NCI-H2081 treated with DMSO at 0.1 percent for 48 hours (cell line): ENCODE measurements at places on chromosomes 6 and 20.

DNA sequence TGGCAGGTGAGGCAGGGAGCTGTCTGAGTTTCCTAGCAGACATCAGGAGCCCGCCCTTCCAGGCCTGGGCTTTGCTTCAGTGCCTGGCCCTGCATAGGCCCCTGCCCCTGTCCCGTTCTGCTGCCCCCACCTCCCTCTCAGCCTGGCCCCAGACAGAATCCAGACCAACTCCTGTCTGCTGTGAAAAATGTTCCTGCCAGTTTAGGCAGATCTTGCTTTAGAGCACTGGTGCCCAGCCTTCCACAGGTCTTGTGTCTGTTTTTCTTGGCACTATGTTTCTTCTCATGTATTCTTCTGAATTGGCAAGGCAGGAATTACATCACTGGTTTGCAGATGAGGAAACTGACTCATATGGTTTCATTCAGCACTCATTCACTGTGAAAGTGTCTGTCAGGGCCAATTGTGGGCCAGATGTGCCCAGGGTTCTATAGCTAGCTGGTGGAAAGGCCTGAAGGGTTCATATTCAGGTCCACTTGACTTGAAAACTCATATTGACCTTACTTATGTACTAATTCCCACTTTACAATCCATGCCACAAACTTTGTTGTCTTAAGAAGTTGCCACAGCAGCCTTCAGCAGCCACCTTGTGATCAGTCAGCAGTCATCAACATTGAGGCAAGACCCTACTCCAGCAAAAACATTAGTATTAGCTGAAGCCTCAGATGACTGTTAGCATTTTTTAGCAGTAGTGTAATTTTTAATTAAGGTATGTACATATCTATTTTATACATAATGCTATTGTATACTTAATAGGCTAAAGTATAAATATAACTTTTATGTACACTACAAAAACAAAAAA, 40.5 kb downstream of the HLA-F start:
- no peak for DNase-seq

DNA sequence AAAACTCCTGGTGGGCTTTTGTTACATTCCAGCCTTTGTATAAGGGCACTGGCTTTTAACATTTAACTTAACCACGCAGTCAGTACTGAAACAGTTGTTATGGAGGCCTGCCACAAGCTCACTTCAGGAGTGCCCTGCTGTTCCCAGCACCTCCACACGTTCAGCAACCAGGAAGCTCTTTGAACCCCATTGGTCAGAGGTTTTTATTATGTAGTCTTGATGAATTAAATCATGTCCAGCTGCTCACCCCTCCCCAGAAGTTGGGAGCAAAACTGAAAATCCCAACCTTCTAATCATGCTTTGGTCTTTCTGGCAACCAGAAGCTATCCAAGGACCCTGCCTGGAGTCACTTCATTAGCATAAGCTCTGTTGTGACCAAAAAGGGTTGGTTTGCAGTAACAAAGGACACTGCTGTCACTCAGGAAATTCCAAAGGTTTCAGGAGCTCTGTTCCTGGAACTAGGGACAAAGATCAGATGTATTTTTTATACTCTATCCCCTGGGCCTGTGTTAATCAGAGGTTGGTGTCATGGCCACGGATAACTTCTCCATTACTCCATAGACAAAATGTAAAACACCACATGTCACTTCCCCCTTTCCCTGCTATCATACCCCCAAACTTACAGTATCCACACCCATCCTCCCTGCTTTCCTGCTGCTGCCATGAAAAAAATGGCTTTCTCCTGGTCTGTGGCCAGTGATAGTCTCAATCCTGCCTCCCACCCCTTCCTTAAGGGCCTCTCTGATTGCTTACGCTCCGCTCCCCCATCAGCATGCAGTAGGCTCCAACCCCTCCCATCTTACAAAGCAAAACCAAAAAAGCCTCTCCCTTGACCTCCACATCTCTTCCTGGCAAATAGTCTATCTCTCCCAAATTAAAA, 3.1 kb downstream of the ARMC12 start:
- no peak for DNase-seq

- no peak for DNase-seq
These were observed 85.0 kb downstream of the DTD1 start for GRCh38 chr20:18672834-18673233.

- no peak for DNase-seq
These were observed 115.4 kb downstream of the INSM1 start for GRCh38 chr20:20483328-20483727.

DNA sequence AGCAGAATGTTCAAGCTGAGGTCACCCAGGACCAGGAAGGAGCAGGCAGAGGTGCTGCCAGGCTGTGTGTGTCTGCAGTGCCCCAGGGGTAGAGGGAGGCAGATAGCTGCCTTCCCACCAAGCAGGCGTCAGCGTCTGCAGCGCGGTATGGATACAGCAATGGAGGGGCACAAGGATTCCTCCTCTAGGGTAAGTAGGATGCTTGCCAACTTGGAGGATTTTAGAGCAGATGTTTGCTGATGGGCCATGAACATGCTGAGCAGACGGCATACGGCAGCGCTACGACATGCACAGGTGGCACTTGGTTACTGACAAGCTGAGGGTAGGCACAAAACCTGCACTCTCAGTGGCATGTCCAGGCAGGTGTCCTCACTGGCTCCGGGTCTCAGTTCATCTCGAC, 48.1 kb downstream of the PSMG4 start:
- DNase-seq = no peak

DNA sequence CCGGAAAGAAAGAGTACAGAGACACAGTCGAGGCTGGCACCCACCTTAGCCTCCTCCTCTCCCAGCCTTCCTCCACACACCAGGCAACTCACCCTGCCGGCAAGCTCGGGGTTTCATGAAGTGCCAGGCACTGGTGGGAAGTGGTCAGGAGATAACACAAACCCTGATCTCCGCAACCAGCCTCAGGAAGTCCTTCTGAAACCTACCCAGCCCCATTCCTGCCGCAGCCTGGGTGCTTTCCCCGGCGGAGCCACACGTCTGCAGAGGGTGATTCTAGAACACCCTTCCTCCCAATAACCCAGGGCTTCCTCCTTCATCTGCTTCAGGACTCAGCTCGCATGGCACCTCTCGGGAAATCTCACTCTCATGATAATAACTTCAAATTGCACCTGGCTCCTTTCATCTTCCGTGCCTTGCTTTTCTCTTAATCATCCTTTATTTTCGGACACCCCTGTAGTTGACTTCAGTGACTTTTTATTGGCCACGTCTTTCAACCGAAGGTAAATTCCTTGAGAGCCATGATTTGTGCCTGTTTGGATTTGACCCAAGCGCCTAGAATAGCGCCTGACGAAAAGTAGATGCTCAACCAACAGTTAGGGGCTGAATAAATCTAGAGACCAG, 8.7 kb upstream of the HLA-E start:
- no peak for DNase-seq

DNA sequence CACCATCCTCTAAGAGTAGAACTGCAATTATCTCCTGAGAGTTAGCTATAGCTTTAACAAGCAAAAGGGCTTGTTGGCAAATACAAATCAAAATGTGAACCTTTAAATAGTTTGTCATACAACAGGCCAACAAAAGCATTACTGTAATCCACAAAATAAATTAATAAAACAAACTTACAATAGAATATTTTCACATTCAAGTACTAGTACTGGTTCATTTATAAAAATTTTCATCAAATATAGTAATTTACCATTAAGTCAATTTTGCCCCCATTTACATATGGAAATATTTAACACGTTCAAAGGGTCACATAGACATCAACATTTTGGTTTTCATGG, 9.4 kb downstream of the RBM39 start:
- DNase-seq = no peak

DNA sequence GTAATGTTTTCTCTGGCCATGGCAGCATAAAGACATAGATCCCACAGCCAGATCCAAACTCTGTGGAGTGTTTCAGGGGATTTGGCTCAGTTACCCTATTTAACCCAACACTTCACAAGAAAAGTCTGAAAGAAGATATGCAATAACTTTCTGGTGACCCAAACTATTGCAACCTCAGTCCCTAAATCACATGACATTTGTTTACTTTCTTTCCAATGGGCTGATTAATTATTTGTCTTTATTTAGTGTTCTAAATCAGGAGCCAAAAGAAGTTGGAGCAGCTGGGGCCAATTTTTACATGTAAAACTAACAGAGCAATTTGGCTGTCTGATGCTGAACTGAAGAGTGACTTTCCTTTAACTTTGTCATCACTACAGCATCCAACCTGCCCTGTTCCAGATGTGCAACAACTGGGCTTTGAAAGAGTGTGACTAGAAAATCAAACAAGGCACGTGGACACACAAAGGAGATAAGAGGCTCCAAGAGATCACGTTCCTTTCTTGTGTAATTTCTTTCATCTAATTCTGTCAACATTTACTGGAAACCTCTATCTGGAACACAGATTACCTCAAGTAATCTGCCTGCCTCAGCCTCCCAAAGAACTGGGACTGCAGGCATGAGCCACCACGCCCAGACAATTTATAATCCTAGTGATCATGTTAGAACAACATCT, 90.8 kb downstream of the TRMT11 start:
- no peak for DNase-seq

DNA sequence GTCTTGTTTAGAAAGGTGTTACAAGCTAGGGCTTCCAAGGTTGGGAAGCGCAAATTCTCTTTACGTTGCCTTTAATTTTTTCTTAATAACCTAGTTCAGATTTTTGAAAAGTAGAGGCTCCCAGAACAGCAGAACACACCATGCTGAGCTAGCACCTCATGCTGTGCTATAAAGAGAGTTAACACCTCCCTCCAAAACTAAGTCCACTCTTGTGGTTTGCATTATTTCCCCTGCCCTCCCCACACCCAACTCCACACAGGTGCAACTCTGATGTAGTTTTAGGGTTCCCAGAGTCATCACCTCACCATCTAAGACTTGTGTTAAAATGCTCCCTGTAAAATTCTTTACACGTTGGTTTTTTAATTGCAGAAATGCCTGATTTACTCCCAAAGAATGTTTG, 459.4 kb upstream of the JARID2 start:
- DNase-seq = no peak

GRCh38 chr6:56101141-56101553, 146.2 kb downstream of the COL21A1 start:
- DNase-seq = no peak
